ENCODE measurements at places on chromosomes 7 and 10.

GRCh38 chr7:105205592-105206237 is 183.0 kb downstream of the SRPK2 start:
- DNase-seq = peak; percentile 62

DNA sequence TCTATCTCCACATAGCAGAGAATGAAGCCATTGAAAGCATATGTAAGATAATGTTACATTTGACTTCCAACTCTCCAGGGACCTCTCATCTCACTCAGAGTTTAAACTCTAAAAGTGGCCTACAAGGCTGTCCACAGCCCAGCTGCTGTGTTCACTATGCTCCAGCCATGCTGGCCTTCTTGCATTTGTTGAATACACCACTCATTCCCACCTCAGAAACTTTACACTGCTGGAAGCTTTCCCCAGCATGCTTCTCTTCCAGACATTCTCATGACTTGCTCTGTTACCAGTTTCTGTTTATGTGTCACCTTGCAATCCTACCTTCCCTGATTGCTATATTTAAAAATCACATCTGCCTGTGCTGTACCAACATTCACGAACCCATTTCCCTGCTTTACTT is 167.2 kb downstream of the WNT2 start:
- DNase-seq = no peak

DNA sequence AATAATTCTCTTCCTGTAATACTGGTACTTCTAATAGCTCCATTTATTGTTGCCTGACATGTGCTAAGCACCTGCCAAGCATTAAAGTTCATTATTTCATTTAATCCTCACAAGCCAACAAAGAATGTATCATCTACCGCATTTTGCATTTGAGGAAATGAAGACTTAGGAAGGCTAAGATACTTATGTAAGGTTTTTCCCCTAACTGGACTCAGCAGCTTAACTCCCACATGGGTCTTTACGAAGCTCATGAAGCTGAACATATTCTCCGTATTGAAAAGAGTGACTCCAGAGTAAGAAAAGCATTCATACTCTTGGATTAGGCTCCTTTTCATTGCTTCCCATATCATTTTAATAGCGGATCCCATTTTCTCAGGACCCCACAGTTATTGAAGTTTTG is 155.7 kb upstream of the TMEM72 start:
- DNase-seq = no peak

- DNase-seq = no peak
These were observed 15.0 kb upstream of the STN1 start for GRCh38 chr10:103932971-103933370.

- DNase-seq = no peak
These were observed 8.2 kb upstream of the SGPL1 start for GRCh38 chr10:70807556-70807955.

DNA sequence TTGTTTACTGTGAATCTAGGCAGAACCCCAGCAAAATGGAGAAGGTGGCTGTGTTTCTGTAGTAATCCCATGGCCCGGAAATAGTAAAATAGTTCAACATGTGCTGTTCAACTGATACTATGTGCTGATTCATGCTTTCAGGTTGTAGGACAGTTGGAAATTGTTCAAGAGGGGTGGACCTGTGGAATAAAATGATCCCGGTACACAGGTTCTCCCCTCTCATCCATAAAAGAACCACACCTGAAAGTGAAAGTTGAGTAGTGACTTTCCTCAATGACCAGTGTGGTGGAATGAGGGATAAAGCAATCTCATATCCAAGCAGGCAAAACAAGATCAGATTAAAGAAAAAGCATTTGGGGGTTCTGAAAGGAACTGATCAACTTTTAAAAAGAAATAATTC is 177.1 kb downstream of the POU6F2 start:
- no peak for DNase-seq

GRCh38 chr7:98933321-98933720 is 55.0 kb downstream of the TRRAP start:
- no peak for DNase-seq

DNA sequence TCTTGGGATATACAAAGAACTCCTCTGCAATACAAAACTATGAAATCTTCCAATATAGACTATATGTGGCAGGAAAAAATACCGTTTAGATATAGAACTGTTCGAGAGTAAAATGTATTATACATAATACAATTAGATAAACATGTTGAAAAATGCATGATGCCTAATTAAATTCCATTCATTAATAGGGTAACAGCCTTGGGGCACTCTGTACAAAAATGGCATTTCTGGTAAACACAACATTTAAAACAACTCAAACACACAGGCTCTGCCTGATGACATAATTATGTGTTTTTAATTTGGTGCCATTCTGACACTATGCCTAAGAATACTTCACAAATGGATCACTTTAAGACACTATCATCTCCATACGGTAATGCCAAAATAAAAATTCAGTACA is 180.9 kb downstream of the FAM107B start:
- DNase-seq = no peak

DNA sequence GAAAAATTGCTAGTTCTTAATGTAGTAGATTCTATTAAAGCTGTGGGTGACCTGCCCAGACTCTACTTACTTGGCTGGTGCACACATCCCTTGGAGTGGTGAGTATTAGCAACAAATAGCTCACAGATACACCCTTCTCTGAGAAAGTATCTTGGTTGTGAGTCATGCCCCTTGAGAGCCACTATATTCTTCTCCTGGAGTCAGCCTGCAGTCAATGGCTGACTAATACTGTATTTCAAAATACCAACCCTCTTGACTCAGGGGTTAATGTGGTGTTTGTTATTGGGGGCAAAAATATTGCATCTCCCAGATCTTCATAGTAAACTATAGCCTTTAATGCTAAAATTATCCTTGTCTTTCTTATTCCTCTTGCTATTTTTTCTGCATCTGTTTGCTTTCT is 354.9 kb downstream of the BMPER start:
- no peak for DNase-seq

DNA sequence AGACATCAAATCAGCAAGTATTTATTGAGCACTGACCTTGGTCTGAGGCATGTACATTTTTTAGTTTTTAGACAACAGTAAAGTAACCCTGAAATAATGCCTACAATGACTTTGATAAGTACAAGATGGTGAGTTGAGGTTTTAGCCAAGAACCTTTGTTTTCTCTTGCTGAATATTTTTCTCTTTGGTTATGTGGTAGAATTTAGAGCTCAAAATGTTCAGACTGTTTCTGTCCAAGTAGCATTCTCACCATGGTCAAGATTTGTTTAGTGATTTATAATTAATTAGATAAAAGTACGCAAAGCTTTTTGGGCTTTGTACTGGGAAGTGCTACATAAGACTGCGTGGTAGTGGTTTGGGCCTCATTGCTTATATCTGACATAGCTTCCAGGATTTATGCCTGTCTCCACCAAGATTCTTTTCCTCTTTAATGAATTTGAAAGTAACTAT is 102.4 kb downstream of the KAT6B start:
- no peak for DNase-seq

DNA sequence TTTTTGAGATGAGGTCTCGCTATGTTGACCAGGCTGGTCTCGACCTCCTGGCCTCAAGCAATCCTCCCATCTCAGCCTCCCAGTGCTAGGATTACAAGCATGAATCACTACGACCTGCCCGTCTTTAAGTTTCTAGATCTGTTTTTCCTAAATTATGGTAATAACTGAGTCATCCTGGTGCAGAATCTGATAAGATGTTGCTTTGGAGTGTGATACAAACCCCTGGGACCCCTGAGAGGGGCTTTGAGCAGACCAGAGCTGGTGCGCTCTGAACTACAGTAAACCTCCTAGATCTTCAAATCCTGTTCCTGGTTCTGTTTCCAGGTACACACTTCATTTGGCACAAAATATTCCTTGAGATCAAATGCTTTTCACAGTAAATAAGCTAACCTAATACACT is 34.2 kb downstream of the RPP38 start:
- no peak for DNase-seq

DNA sequence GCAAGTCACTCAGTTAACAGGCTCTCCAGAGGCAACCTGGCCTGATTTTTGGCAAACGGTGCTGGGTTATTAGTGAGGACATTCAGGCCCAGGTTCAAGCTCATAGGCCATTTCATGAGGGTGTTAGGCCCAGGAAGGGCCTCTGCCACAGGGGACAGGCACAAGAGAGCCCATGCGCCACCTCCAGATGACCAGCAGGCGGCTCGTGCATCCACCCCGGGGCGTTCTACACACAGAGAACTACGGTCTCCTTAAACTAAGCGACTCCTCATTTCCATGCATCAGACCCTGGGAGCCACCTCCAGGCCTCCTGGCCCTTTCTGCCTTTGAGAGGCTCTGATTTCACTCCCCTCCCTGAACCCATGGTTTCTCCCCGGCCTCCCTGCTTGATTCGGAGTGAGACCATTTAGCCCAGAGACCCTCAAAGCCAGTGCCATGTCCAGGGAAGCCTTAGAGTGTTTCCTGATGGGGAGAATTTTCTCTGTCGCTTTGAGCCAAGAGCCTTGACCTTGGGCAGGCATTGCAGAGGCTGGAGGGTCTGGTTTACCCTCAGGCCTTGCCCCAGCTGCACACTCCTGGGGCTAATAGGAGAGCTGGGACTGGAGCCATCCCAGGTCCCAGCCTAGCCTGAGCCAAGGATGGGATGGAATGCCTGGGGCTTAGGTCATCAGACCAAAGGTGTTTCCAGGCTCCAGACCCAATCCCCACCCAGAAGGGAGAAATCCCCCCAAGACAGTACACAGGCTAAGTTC is 188.0 kb downstream of the GRID1 start:
- no peak for DNase-seq

DNA sequence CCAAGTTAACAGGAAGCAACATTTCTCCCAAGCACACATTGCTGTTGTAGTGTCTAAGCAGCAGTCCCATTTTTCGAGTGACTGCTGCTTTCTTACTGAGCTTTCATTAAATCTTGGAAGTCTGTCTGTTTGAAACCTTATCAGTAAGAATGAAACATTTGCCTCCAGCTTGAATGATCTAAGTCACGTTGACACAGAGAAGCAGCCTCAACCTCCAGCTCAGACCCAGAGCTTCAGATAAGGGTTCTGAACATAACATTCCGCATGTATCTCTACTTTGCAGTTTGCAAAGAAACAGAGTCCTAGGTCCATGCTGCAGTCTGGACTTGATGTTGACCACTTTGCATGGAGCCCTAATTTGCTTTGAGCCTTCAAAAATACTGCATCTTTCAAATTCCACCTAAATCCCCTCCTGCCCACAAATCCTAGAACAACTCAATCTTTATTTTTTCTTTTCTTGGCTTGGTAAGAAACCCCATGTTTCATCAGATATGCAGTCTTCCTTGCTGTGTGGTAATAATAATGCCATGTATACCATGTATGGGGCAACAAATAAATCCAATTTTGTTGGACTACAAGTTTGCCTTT is 698.7 kb upstream of the IGFBP3 start:
- DNase-seq = no peak

DNA sequence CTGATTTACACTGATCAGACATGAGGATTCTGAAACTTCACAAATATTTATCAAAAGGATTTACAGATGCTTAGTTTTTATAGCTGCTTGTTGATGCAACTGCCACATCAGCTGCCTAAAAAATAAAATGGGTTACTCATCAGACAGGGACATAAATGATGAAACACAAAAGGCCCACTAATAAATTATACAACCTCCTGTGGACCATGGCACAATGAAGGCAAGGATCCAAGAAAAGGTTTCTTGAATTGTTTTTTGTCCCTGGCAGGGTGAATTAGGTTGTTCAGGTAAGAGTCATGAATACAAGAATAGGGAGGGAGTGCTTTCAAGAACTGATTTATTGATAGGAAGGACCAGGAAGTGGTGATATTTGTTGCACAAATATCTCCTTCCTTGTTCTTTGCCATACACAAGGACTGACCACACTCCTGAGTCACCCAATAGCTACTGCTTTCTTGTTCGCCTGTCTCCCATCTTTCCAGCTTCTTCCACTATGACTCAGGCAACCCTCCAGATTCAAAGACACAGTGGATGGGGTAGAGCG is 234.5 kb downstream of the AHR start:
- no peak for DNase-seq

DNA sequence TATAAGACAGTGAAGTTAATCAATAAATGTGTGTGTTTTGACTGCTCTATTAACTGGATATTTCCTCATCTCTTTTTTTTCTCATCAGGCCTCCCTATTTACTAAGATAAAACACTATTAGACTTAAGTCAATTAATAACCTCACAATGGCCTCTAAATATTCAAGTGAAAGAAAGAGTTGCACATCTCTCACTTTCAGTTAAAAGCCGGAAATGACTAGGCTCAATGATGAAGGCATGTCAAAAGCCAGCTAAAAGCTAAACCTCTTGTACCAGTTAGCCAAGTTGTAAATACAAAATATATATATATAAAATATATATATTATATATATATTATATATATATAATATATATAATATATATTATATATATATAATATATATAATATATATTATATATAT is 127.0 kb upstream of the MEOX2 start:
- no peak for DNase-seq

- no peak for DNase-seq
These were observed 41.7 kb downstream of the SGMS1 start for GRCh38 chr10:50582046-50582445.

DNA sequence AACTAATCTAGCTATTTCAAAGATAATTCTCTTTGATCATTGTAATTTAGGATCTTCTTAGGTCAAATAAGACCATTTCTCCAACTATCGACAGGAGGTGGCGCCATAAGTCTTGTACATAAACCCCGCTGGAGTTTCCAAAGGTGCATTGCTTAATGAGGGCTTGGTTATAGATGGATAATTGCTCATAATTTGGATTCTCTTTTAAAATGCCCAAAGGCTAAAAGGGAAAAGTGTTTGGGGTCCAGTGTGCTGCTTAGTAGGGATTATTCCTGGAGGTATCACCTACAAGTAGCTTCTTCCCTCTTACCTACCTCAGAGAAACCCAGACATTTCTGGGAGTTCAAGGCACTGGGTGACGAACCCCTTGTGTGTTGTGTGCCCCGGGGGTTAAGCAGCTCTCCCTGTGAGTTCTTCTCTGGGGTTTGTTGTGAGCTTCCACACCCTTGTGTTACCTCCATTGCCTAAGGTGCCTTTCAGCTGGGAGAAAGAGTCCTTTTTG is 75.2 kb downstream of the PAXIP1 start:
- DNase-seq = peak; percentile 82
